M059J (cell line): ENCODE measurements at places on chromosomes 1 and 21. TPM values are rescaled to one million over a fixed set of nuclear protein-coding genes. Genes with fewer than 3 reads are reported as not detected.

DNA sequence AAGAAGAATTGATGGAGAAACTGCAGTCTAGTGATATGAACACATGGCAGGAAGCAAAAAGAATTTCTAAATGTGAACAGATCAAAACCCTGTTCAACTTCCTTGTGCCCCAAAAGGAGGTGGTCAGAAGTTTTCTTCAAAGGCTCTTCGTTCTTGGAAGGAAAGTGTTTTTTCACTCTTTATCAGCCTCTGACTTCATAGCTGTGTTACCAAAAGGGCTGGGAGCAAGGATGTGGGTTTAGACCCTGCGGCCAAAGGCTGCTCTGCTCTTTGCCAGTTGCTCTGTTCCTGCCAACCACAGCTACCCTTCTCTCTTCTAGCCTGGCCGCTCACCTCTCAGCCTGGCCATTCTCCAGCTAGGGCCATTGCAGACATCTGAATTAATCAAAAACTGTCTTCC, 53.8 kb downstream of the PTGER3 start:
- peak; percentile 29 for DNase-seq

DNA sequence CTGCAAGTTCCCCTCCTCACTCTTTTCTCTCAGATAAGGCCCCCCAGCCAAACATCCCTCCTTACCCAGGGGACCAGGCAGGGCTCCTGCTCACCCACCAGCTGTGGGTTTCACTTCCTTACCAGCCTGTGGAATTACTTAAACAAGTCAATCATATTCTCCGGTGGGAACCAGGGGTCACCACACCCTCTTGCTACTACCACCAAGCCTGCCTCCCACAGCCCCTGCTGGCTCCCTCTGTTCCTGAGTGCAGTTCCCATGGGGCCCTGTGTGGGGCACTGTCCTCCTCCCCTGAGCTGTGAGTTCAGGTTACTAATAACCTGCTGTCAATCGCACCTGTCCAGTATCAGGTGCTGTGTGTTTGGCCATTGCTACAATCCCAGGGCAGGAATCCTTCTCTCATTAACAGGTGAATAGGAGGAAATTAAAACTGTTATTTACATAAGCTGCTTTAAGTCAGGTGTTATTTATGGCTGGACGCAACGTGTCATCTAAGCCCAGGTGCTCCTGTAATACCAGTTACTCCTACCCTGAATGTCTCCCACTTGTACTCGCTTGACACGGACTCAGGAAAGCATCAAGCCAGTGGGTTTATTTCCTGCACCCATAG, 53.1 kb upstream of the LBR start:
- DNase-seq = peak; percentile 38

- peak; percentile 40 for DNase-seq
Measured at GRCh38 chr1:172452536-172453152, 8.8 kb upstream of the PIGC start.

SLC44A5 gene
- total RNA-seq = 0.12 TPM in 1 of 2 replicates, not detected in the other

FCRLB gene
- total RNA-seq = 2.7 and 3.2 TPM in 2 replicates
